Aortic smooth muscle cell (primary cell): ENCODE measurements at places on chromosomes 5 and 9. TPM values are rescaled to one million over a fixed set of nuclear protein-coding genes. Genes with fewer than 3 reads are reported as not detected.

TAF11L10 gene
- total RNA-seq: not detected in 2 replicates

AFAP1L1 gene
- 10.1 and 16.1 TPM in 2 replicates for total RNA-seq

NR6A1 gene
- under 0.01 and 0.44 TPM in 2 replicates for total RNA-seq

WDR38 gene
- total RNA-seq: not detected in 2 replicates

C9orf153 gene
- 0.25 and 0.26 TPM in 2 replicates for total RNA-seq

HACD4 gene
- total RNA-seq: 1.2 and 1.7 TPM in 2 replicates
